ENCODE measurements at places on chromosomes 6 and 20. TPM values are rescaled to one million over a fixed set of nuclear protein-coding genes. Genes with fewer than 3 reads are reported as not detected.

Gene ATAT1
- total RNA-seq: 12.3 TPM

GRCh38 chr6:38234934-38235682 lies 404.6 kb downstream of the BTBD9 start:
- no peaks in the 10 kb centered on the region for H3K36me3 ChIP-seq
- no peaks in the 10 kb centered on the region for H3K27me3 ChIP-seq
- ATAC-seq: no peak
- no peak overlapping the region for H3K4me3 ChIP-seq
- peaks cover 5% of the 10 kb centered on the region for H3K4me1 ChIP-seq

Gene JPH2
- 0.09 TPM for total RNA-seq

GRCh38 chr6:54988576-54988975 lies 142.0 kb downstream of the FAM83B start:
- H3K36me3 ChIP-seq: no peaks in the 10 kb centered on the region
- H3K4me1 ChIP-seq: no peaks in the 10 kb centered on the region

GRCh38 chr6:121600389-121601168 lies 165.1 kb downstream of the GJA1 start:
- H3K4me3 ChIP-seq: no peak overlapping the region
- ATAC-seq: no peak
- H3K36me3 ChIP-seq: no peaks in the 10 kb centered on the region
- no peaks in the 10 kb centered on the region for H3K4me1 ChIP-seq

DNA sequence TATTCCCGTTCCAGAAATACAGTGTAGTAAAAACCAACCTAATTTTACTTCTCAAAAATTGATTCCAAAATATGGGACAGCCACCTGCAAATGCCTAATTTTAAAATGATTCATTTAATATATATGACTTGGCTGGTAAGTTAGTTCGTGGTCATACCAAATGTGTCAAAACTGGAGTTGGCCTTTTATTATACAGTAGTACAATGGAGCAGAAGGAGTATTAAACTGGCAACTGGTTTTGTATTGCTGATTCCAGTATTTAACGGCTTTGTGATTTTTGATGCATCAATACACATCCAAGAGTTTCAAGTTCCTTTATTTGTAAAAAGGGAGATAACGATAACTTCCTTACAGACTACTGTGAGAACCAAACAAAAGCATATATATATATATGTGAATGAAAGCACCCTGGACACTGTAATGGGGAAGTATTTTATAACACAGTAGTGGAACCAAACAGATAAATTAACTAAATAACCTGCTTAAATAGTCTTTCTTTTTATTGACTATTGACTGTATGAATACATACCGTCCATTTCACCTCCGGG lies 24.8 kb downstream of the SAMHD1 start:
- H3K36me3 ChIP-seq: peaks cover 98% of the 10 kb centered on the region
- H3K27me3 ChIP-seq: no peaks in the 10 kb centered on the region
- H3K4me1 ChIP-seq: peaks cover 20% of the 10 kb centered on the region
- H3K4me3 ChIP-seq: no peak overlapping the region

Gene SIRPD
- not detected for total RNA-seq

DNA sequence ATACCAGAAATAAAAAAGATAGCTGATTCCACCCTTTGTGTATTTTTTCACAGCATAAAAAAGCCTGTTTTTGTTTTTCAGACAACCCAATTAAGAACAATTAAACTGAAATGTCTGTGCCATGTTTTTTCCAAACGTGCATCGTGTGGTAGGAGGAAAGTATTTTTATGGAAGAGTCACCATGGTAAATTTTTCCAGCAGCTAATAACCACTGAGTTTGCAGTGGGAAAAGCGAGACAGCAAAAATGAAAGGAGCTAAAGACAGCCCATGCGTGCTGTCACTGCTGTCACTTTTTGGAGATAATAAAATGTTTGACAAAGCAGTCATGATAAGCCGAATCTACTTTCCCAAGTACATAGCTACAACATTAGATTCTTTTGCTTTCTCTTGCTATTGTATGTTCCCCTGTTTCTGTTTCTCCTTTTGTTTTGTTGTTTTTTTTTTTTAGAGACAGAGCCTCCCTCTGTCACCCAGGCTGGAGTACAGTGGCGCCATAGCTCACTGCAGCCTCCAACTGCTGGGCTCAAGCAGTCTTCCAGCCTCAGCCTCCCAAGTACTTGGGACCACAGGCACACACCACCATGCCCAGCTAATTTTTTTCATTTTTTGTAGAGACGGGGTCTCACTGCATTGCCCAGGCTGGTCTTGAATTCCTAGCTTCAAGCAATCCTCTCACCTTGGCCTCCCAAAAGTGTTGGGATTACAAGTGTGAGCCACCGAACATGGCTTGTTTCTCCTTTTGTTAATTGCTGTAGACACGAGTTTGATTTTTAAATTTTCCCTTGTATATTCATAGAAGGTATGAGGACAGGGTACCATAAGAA lies 261.3 kb downstream of the TMEM242 start:
- peaks cover 23% of the 10 kb centered on the region for H3K4me1 ChIP-seq
- H3K27ac ChIP-seq: no peak overlapping the region
- no peaks in the 10 kb centered on the region for H3K27me3 ChIP-seq

Gene HCRTR2
- total RNA-seq: not detected

DNA sequence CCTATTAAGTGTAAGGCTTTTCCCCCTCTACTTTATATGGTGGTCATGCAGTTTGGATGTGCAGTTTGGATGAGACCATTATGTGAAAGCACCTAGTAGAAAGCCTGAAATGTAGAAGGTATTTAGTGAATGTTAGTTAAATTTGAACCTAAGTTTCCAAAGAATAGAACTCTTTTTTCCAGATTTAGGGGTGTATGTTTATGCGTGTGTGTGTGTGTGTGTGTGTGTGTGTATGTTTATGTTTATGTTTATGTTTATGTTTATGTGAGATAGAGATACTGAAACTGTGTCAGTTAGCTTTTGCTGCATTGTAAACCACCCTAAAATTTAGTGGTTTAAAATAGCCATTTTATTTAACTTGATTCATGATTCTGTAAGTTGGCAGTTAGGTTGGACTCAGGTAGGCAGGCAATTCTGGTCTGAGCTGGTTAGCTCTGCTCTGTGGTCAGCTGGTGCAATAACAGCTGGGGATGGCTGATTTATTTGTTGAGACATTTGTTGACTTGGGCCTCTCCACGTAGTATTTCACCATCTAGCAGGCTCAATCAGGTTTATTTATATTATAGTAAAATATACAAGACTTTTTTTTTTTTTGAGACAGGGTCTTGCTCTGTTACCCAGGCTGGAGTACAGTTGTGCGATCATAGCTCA lies 54.0 kb downstream of the STK4 start:
- H3K4me1 ChIP-seq: peaks cover 27% of the 10 kb centered on the region
- no peak overlapping the region for H3K4me3 ChIP-seq
- peaks cover 98% of the 10 kb centered on the region for H3K36me3 ChIP-seq
- H3K27me3 ChIP-seq: no peaks in the 10 kb centered on the region

DNA sequence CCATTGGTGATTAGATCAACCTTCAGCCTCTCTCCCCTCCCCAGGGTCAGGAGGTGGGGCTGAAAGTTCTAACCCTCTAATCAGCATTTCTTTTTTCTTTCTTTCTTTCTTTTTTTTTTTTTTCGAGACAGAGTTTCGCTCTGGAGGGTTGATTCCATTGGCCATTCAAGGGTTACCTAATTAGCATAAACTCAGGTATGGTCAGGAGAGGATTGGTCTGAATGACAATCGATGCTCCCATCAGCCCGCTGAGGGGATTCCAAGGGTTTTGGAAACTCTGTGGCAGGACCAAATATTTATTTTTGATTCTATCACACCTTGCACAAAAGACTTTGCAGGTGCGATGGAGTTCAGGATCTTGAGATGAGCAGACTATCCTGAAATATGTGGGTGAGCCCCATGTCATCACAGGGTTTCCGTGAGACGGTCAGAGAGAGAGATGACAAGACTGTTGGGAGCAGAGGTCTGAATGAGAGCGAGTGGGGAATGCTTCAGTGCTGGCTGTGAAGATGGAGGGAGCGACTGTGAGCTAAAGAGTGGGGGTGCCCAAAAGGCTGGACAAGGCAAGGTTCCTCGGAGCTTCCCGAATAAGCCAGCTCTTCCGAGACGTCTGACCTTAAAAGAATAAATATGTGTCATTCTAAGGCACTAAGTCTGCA lies 107.1 kb downstream of the BMP7 start:
- H3K36me3 ChIP-seq: no peaks in the 10 kb centered on the region
- H3K27me3 ChIP-seq: peaks cover 3% of the 10 kb centered on the region
- H3K4me3 ChIP-seq: no peak overlapping the region
- H3K27ac ChIP-seq: no peak overlapping the region
- ATAC-seq: no peak
- no peaks in the 10 kb centered on the region for H3K4me1 ChIP-seq

Gene LAMP5
- not detected for total RNA-seq

Gene TFAP2D
- not detected for total RNA-seq

- no peak within 1 kb of the TSS for H3K4me3 ChIP-seq
- no peaks in the 10 kb centered on the region for H3K36me3 ChIP-seq
- peaks cover 34% of the 10 kb centered on the region for H3K27me3 ChIP-seq
- H3K4me1 ChIP-seq: no peaks in the 10 kb centered on the region
These were observed at the start of gene GATA5 for GRCh38 chr20:62475772-62476055. Gene GATA5, minus strand, starts transcription at chr20:62475995. Its CDS starts 474 bp downstream, at chr20:62475521.

DNA sequence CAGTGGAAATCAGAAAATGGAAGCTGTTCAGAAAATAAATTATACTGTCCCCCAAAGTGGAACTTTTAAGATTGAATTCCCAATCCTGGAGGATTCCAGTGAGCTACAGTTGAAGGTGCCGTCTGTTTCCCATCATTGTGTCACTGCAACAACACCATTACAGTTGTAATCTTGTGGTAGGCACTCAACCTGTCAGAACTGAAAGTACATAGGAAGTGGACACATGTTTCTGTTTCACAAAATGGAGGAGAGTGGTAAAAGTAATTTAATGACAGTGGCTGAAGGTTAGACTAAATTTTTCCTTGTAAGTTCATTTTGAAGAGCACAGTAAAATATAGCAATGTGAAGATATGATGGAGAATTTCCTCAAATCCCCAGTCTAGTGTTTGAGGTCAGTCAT lies 70.0 kb downstream of the CD109 start:
- no peak for ATAC-seq
- H3K4me3 ChIP-seq: no peak overlapping the region
- no peaks in the 10 kb centered on the region for H3K27me3 ChIP-seq
- H3K4me1 ChIP-seq: no peaks in the 10 kb centered on the region
- peaks cover 38% of the 10 kb centered on the region for H3K36me3 ChIP-seq

DNA sequence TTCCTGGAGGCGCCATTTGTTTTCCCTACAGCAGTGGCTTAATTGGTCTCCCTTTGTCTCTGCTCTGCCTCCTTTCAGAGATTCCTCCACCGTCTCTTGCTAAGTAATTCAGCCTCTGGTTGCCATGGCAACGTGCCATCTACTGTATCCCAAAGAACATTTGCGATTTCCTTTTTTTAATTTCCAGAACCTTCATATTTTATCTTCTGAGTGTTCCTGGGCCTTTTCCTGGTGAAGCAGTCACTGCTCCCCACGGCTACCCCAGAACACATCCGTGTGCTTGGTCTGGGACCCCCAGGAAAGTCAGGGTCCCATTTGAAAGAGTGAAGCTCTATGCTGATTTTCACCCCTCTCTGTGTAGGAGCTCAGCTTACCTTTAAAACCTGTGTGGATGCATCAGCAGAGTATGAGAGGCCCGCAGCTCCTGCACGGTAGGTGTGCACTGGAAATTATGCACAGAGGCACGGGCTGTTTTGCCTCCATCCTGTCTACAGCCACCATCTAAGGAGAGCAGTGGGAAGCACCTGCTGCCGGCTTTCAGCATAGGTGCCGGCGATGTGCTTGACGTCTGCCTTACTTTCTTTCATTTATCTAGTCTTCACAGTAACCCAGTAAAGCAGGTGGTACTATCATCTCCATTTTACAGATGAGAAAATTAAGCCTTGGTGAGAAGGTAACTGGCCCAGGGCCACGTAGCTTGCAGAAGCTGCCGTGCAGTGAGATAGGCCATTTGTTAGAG lies 122.8 kb downstream of the SYCP2 start:
- ATAC-seq: no peak
- H3K27me3 ChIP-seq: no peaks in the 10 kb centered on the region
- no peak overlapping the region for H3K27ac ChIP-seq
- no peaks in the 10 kb centered on the region for H3K4me1 ChIP-seq

DNA sequence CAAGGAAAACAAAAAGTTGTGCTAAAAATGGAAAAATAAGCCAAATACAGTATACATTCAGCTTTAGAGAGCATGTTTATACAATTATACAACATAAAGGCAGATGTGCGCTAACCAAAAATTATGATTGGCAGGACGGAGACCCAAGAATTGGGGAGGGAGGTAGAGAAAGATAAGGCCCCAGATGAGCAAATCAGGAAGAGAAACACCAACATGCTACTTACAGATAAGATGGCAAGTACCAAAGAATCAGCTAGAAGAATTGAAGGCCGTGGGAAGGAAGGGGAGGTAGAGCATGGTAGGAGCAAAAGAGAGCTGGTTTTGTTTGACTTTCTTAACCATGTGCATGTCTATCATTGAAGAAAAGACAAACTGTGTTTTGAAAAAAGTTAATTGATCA lies 45.4 kb downstream of the PRND start:
- no peaks in the 10 kb centered on the region for H3K4me1 ChIP-seq
- H3K27ac ChIP-seq: no peak overlapping the region
- no peaks in the 10 kb centered on the region for H3K36me3 ChIP-seq
- H3K4me3 ChIP-seq: no peak overlapping the region
- no peaks in the 10 kb centered on the region for H3K27me3 ChIP-seq
- ATAC-seq: no peak

DNA sequence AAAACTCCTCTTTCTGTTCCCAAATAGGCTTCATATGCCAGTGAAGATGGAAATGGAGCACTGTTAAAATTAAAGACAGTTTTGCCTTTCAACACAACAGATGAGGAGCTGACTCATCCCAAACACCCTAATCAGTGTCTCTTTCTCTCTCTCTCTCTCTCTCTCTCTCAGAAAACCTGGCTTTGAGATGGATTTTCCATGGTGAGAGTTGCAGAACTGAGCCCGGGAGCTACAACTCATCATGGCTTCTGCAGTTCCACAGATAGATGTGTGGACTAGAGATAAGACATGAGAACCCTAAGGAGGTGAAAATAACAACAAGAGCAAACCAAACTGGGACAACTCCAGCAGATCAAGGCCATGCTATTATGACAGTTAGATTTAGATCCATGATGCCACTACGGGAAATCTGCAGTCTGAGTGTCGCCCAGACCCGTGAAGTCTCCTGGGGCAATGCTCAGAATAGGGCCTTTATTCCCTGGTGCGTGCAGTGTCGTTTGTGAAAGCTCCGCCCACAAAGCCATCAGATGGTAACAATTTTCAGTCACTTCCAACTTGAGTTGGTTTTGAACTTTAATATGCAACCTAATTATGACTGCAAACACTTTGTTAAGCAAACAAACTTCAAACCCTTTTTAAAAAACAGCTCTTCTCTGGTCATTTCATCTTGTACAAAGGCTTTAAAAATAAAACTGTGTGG lies 338.2 kb upstream of the PREP start:
- H3K27ac ChIP-seq: no peak overlapping the region
- H3K4me1 ChIP-seq: peaks cover 11% of the 10 kb centered on the region
- H3K4me3 ChIP-seq: no peak overlapping the region
- peaks cover 6% of the 10 kb centered on the region for H3K27me3 ChIP-seq
- no peaks in the 10 kb centered on the region for H3K36me3 ChIP-seq

- H3K4me3 ChIP-seq: no peak overlapping the region
- peaks cover 30% of the 10 kb centered on the region for H3K4me1 ChIP-seq
- H3K36me3 ChIP-seq: peaks cover 64% of the 10 kb centered on the region
- H3K27me3 ChIP-seq: no peaks in the 10 kb centered on the region
- ATAC-seq: no peak
These were observed 22.5 kb downstream of the TRAF3IP2 start for GRCh38 chr6:111583221-111583620.
